ENCODE measurements at places on chromosomes 3 and 15.
A peak's percentile ranks its signal among the peaks of the same experiment; 100 is the strongest.

DNA sequence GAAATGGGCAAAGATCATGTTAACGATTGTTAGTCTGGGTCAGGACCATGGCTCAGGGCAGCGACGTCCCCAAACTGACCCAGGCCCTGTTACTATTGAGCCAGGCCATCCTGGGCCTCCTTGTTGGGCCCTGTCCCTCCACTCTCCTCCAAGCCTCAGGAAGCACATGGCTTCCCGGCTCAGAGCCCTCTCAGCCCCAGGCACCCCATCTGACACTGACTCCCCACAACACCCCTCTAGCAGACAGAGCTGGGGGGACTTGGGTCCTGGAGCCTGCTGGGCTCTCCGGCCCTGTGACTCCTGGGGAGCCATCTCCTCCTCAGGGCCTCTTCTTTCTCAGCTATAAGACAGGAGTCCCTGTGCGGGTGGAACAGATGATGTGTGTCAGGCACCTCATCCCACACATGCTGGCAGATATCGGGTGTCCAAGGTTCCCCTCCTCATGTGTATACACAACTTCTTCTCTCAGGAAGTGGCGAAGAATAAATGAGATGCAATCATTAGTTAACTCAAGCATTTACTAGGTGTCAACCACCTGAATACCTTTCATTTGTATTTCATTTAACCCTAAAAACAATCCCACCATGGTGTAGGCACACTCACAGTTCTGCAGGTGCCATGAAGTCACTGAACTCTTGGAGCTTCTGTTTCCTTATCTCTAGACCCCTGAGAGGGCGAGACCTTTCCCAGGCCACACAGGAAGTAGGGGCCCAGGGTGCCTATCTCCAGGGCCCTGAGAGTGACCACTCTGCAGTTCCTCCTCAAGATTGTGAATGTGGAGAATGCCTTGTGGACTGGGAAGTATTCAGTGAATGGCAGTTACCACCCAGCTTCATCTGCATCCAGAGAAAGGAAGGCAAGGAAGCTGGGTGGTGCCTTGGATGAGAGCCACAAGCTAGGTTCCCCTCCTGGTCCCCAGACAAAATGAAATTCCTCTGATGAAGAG, 282.5 kb upstream of the TLE3 start:
- no peak for DNase-seq

- no peak for DNase-seq
Observed at GRCh38 chr3:5239602-5240001, 52.1 kb downstream of the EDEM1 start.

DNA sequence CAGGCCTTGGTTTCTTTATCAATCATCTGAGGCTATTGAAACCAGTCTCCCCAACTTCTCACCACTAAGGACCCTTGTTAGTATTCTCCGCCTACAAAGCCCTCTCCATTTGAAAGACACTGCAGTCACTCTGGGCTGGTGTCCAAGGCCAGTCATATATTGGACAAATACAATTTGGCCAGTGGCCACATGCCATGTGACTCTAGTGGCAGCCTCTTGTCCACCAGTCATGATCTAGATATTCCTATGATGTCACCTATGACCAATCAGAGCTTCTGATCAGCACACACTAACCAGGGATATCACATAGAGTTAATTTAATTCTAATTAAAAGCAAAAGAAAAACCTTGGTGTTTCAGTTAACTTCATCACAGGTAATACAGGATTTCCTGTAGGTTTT, 68.2 kb downstream of the RAB11A start:
- DNase-seq: no peak

- DNase-seq: no peak
Observed at GRCh38 chr3:14211621-14212020, 33.0 kb downstream of the LSM3 start.

- DNase-seq: no peak
Observed at GRCh38 chr3:187858041-187858440, 112.8 kb upstream of the BCL6 start.

- DNase-seq: no peak
Observed at GRCh38 chr3:17592956-17593355, 149.5 kb downstream of the TBC1D5 start.

GRCh38 chr3:4730719-4731118, 237.6 kb downstream of the ITPR1 start:
- no peak for DNase-seq

- DNase-seq: peak; percentile 91
Observed at GRCh38 chr15:73897441-73898261, 24.3 kb downstream of the TBC1D21 start.

GRCh38 chr15:91072161-91072560, 27.9 kb upstream of the SV2B start:
- DNase-seq: no peak

- DNase-seq: no peak
Observed at GRCh38 chr3:47794544-47794943, 8.4 kb upstream of the DHX30 start.

DNA sequence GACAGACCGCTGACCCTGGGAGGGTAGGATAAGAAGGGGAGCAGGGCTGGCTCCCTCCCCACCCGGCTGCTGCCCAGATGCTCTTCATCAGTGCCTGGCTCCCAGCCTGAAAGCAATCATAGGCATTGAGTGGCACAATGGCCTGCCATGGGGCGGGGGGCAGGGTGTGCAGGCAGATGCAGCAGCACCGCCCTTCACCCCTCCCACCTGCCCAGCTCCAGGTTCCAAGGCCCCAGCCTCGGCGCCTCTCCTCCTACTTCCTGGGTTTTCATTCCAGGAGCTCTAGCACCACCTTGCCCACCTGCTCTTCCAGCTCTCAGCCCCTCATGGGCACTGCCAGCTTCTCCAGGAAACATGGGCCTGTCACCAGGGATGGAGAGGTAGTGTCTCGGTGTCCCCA, 101.7 kb downstream of the MEGF11 start:
- no peak for DNase-seq

- DNase-seq: no peak
Observed at GRCh38 chr15:41487381-41487780, 6.3 kb upstream of the ITPKA start.

GRCh38 chr3:10370429-10370828, 49.5 kb upstream of the SEC13 start:
- no peak for DNase-seq

- DNase-seq: no peak
Observed at GRCh38 chr3:138937690-138938055, 9.3 kb downstream of the FOXL2 start.

DNA sequence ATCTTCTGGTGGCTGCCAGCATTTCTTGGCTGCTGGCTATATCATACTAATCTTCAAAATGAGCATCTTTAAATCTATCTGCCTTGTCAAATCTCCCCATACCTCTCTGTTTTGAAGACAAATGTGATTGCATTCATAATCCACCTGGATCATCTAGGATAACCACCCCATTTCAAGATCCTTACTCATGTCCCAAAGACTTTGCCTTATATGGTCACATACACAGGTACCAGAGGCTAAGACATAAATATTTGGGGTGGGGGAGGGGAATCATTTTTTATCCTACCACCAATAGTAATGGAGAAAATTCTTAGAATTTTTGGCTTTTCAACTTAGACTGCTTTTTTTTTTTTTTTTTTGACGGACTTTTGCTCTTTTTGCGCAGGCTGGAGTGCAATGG, 970.8 kb downstream of the PLOD2 start:
- no peak for DNase-seq

- DNase-seq: no peak
Observed at GRCh38 chr15:33494306-33494705, 183.5 kb downstream of the RYR3 start.

- no peak for DNase-seq
Observed at GRCh38 chr3:134320749-134321148, 53.5 kb downstream of the AMOTL2 start.

GRCh38 chr3:128725547-128726022, 398 bp upstream of the RAB7A start:
- no peak for DNase-seq

GRCh38 chr3:190101320-190102011, 19.2 kb downstream of the P3H2 start:
- no peak for DNase-seq

GRCh38 chr3:34301313-34301712, 502.9 kb downstream of the PDCD6IP start:
- no peak for DNase-seq

DNA sequence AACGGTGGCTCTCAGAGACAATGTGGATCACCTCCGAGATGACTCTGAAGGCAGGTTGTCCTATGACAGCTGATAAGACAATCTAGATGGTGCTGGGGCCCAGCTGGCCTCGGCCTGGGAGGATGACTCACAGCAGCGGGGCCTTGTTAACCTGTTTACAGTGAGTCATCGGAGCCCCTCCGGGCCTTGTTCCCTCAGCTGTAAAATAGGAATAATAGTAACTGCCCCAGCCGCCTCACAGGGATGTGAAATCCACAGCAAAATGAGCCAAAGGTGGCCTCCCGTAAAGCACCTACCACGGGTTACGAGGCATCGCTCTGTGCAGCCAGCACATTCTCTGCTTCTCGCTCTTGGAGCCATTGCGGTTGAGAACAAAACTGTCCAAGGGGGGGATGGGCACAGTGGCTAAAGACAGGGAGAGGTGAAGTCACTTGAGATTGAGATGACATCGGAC, 88.6 kb upstream of the RASGRF1 start:
- DNase-seq: peak; percentile 59

DNA sequence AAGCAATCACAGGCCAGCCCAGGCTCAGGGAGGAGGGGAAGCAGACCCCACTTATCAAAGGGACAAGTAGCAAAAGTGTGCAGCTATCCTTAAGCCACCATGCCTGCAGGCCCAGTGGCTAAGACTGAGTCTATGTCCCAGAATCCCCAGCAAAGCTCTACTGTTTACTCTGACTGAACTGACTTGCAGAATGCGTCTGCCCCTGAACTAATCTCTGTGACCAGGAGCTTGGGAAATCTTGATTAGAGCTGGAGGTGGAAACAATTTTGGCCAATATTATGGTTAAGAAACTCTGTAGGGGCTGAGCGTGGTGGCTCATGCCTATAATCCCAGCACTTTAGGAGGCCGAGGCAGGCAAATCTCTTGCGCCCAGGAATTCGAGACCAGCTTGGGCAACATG, 22.6 kb downstream of the DPH3 start:
- no peak for DNase-seq

GRCh38 chr3:168747697-168748096, 652.0 kb upstream of the GOLIM4 start:
- DNase-seq: no peak

DNA sequence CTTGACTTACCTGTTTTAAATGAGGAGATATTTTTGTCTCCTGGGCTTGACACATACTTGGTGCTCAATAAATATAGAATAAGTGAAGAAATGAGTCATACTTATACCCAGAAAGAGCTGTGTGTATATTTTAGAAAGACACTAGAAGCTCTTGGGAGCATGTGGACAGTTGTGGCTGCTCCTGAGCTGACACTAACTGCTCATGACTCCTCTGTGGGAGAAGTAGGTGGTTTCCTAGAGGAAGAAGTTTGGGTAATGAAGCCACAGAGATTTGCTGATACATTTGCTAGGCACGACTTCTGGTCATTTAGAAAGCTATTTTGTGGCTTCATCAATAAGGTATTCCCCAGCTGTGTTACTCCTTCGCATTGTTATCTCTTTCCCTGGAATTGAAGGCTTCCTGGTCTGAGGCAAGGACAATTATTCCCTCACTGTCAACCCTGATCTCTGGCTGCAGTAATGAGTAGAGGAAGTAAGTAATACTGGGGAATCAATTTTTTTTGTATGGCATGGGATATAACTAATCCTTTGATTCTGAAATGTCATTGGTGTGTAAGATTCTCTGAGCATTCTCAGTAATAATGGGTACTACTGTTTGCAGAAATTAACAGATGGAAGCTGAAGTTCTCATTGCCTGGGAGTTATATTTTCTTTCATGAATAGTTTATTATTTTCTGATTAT, 79.6 kb upstream of the DCBLD2 start:
- no peak for DNase-seq

DNA sequence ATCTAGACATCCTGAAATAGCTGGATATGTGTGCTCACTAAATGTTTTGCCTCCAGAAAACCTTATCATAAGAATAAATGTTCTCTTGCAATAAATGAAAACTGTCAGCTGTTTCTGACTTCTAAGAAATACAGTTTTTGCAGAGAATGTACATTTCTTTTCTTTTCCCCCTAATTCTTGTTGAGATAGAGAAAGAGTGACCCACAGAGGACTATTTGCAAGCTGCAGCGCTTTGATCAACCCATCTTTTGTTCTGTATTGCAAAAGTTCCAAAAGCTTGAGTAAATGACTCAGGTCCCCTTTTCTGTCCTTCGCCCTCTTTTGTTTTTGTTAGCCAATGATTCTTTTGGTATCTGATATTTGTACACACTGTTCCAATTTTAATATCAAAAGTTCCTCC, 141.9 kb downstream of the BBX start:
- no peak for DNase-seq

DNA sequence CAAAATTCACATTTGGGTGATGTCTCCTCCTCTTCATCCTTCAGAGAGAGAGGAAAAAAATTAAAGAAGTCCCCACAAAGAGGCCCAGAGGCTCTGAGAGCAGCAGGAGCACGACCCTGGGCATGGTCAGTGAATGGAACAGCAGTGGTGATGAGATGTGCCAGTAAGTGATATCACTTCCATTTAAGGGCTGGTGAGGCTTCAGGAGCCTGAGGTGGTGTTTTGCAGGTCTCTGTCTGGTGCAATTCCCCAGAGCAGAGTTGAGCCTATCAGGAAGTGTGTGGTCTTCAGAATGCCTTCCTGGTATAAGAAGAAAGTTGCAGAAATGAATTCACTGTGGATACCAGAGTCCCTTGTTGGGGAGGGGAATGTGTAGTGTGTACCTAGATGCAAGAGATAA, 21.4 kb downstream of the ERICH6 start:
- DNase-seq: no peak

GRCh38 chr3:112779558-112780480, 66.8 kb downstream of the CD200R1L start:
- DNase-seq: no peak

- no peak for DNase-seq
Observed at GRCh38 chr15:32716216-32716914, 1.4 kb upstream of the GREM1 start.

- DNase-seq: no peak
Observed at GRCh38 chr15:29123991-29124390, 145.6 kb downstream of the NSMCE3 start.

- no peak for DNase-seq
Observed at GRCh38 chr3:157091083-157091833, 68.7 kb downstream of the CCNL1 start.

DNA sequence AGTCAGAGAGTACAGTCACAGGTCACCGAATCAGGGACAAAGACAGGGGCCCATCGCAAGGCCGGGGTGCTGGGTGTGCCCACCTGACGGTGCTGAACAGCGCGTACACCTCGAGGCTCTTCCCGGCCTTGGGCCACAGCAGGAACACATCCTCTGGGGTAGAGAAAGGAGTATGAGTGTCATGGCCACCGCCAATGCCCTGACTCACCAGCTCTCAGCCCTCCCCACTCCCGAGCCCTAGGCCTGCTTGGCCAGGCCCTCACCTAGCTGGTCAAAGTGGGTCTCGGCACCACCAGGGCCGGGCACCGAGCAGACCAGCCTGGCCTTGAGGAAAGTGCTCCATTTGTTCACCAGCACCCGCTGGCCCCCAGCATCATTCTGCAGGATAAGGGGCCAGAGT, 4.2 kb downstream of the SEMA3G start:
- no peak for DNase-seq

DNA sequence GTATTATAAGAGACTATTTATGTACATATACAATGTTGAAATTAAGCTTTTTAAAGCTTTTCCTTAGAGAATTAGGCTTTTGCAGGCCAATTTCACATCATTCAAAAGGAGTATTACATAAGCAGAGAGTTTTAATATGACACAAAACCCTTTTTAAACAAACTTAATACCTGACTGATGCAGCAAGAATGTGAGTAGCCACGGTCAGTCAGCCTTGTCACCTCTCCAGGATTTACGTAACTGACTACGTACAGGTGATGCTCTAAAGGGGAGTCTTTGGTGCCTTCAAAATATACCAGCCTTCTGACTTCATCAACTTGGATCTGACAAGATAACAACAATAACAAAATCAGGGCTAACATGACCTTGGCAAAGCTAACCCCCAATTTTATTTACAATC, 44.2 kb upstream of the IGDCC4 start:
- no peak for DNase-seq
